Testis (tissue), 5 donors: ENCODE measurements at places on chromosomes 11 and 22. TPM values are rescaled to one million over a fixed set of nuclear protein-coding genes. Genes with fewer than 3 reads are reported as not detected.
A peak's percentile ranks its signal among the peaks of the same experiment; 100 is the strongest.

- H3K27ac ChIP-seq = no peak overlapping the region
- DNase-seq = peak; percentile 63
- no peak overlapping the region for H3K4me3 ChIP-seq
- no peaks in the 10 kb centered on the region for H3K36me3 ChIP-seq
Measured at GRCh38 chr11:120235024-120235628, 4.8 kb upstream of the POU2F3 start.

The ACCS gene
- 63.0 TPM for total RNA-seq

The ZC3H12C gene
- 16.9 TPM for total RNA-seq

The CRYBB2 gene
- 5.2 TPM for total RNA-seq

DNA sequence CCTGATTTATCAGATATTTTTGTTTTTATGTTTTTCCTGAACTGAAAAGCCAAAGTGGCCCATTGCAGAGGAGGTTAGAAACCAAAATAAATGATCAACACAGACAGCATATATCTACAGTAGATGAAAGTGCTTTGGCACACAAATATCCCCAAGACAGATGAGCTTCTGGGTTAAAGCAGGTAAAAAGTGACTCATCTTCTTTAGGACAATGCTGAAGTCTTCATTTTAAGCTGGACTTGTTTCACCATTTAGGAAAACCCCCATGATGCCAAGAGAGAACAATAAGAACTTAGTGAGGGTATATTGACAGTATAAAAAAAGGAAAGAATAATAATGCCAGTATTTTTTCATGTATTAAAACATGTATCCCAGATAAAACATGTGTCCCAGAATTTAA, 100.8 kb upstream of the OR9G4 start:
- no peak overlapping the region for H3K27ac ChIP-seq
- no peaks in the 10 kb centered on the region for H3K36me3 ChIP-seq
- H3K27me3 ChIP-seq = no peaks in the 10 kb centered on the region
- no peaks in the 10 kb centered on the region for H3K4me1 ChIP-seq

DNA sequence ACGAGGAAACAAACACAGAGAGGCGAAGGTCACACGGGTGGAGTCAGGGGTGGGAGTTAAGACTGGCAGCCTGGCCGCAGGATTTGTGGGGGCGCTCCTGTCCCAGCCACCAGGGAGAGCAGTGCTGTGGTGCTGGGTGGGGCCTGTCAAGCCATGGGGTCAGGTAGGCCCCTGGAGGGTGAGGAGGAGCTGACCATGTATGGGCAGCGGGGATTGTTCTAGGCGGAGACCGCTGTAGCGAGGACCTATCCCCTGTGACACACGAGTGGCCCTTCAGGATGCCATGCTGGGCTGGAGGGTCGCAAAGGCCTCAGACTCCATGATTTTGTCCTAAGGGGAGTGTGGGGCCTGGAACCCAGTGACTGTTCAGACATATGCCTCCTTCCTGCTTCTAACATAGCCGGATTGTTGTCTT, 1.6 kb upstream of the RPS19BP1 start:
- no peaks in the 10 kb centered on the region for H3K27me3 ChIP-seq
- H3K27ac ChIP-seq = no peak overlapping the region
- peaks cover 20% of the 10 kb centered on the region for H3K4me1 ChIP-seq
- DNase-seq = no peak
- no peak overlapping the region for H3K4me3 ChIP-seq
- H3K36me3 ChIP-seq = no peaks in the 10 kb centered on the region

The C22orf31 gene
- 10.9 TPM for total RNA-seq

- no peak overlapping the region for H3K4me3 ChIP-seq
- no peaks in the 10 kb centered on the region for H3K36me3 ChIP-seq
- H3K27ac ChIP-seq = peak overlapping the region; percentile 98
- no peak for DNase-seq
Measured at GRCh38 chr22:46085828-46086576, 64.3 kb upstream of the PPARA start.

DNA sequence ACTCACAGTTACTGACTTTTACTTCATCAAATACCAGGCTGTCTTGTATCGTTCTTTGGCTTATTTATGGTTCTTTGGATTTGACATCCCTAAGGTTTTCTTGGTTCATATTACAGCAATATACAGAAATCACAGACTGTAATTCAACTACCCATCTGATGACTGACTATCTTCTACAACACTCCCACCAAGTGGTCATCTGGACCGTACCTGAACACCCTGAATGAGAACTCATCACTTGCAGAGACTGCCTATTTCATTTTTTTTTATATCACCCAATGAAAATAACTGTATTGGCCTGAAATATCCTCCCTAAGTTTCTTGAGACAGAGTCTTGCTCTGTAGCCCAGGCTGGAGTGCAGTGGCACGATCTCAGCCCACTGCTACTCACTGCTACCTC, 9.5 kb upstream of the UPB1 start:
- no peak for DNase-seq
- no peaks in the 10 kb centered on the region for H3K27me3 ChIP-seq
- H3K4me1 ChIP-seq = no peaks in the 10 kb centered on the region
- H3K4me3 ChIP-seq = no peak overlapping the region
- H3K36me3 ChIP-seq = no peaks in the 10 kb centered on the region
- no peak overlapping the region for H3K27ac ChIP-seq

- H3K36me3 ChIP-seq = no peaks in the 10 kb centered on the region
- no peaks in the 10 kb centered on the region for H3K27me3 ChIP-seq
- H3K27ac ChIP-seq = no peak within 1 kb of the TSS
- H3K4me3 ChIP-seq = no peak within 1 kb of the TSS
- DNase-seq = peak; percentile 17
Measured at GRCh38 chr11:6771926-6772893, at the start of gene OR2AG2. TSS of gene OR2AG2 (minus strand) at chr11:6771976. CDS start at chr11:6768957, 3,019 bp downstream.

The SEZ6L gene
- 1.4 TPM for total RNA-seq

The TRIM77 gene
- total RNA-seq = 0.19 TPM

DNA sequence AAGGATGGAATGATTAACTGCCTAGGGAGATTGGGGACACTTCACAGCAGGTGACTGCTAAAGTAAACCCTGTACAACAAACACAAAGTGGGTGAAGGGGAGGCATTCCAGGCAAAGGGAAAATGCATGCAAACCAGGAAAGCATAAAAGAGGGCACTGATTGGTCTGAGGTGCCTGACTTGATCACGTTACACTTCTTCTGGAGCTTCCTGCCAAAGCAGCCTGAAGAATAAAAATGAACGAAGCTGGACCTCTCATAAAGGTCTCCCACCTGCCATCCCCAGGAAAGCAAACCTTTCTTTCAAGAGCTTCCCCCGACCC, 46.7 kb upstream of the SCUBE2 start:
- DNase-seq = no peak
- no peaks in the 10 kb centered on the region for H3K27me3 ChIP-seq
- no peaks in the 10 kb centered on the region for H3K36me3 ChIP-seq

GRCh38 chr11:19673924-19674729, 38.5 kb upstream of the NAV2 start:
- H3K27ac ChIP-seq = peak overlapping the region; percentile 30
- H3K36me3 ChIP-seq = no peaks in the 10 kb centered on the region
- DNase-seq = peak; percentile 74
- no peak overlapping the region for H3K4me3 ChIP-seq
- no peaks in the 10 kb centered on the region for H3K27me3 ChIP-seq

GRCh38 chr11:68962527-68963250, 18.1 kb downstream of the MRGPRD start:
- DNase-seq = no peak
- no peaks in the 10 kb centered on the region for H3K36me3 ChIP-seq
- H3K27ac ChIP-seq = no peak overlapping the region
- no peaks in the 10 kb centered on the region for H3K4me1 ChIP-seq
- H3K4me3 ChIP-seq = no peak overlapping the region
- H3K27me3 ChIP-seq = no peaks in the 10 kb centered on the region

DNA sequence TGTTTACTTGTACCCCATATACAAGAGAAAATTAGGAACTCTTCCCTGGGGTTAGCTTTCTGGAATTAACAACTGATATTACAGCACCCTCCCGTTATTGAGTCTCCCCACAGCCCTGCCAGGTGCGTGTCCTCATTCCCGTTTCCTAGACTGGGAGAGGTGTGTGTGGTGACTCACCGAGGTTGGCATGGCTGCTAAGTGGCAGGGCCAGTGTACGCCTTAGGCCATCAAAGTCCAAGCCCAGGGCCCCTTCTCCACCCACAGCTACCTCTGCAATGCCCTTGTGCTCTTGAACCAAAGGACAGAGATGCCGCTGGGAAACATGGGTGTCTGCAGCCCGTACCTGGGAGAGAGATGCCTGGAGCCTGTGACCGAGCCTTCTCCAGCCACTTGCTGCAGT, 12.3 kb downstream of the IFT27 start:
- no peak overlapping the region for H3K27ac ChIP-seq
- no peaks in the 10 kb centered on the region for H3K4me1 ChIP-seq
- no peaks in the 10 kb centered on the region for H3K36me3 ChIP-seq
- no peak for DNase-seq

DNA sequence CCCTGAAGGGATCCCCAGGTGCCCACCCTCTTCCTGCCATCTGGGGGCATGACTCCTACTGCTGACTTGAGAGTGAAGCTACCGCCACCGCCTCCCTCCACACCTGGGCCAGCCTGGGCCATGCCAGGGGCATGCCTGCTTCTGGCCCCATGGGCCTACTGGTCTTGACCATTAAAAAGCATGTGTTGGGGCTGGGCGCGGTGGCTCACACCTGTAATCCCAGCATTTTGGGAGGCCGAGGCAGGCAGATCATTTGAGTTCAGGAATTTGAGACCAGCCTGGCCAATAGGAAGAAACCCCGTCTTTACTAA, 37.7 kb upstream of the CCDC188 start:
- no peak for DNase-seq
- no peak overlapping the region for H3K4me3 ChIP-seq
- H3K36me3 ChIP-seq = no peaks in the 10 kb centered on the region
- no peaks in the 10 kb centered on the region for H3K4me1 ChIP-seq

DNA sequence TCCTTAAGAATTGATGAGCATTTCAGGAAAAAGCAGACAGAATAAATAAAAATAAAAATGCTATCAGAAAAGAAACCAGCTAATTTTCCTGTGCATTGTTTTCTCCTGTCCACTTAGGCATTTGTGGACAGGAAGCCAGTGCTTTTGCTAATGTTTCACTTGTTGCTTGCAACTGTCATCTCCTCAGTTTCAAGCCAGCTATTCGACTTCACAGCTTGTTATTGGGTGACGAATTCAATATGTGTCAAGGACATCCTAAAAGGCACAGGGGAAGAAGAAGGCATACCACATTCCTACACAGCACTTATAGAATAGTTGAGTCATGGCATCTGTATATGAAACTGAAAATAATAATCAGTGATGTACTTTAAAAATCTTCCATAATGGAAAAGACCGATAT, 530.6 kb upstream of the KIRREL3 start:
- no peak for DNase-seq
- no peak overlapping the region for H3K4me3 ChIP-seq
- H3K4me1 ChIP-seq = no peaks in the 10 kb centered on the region
- no peak overlapping the region for H3K27ac ChIP-seq

GRCh38 chr11:13215149-13215548, 62.4 kb upstream of the BMAL1 start:
- no peak overlapping the region for H3K4me3 ChIP-seq
- DNase-seq = no peak
- peaks cover 15% of the 10 kb centered on the region for H3K4me1 ChIP-seq
- H3K27ac ChIP-seq = no peak overlapping the region

The KRTAP5-2 gene
- not detected for total RNA-seq

The DCDC1 gene
- 12.3 TPM for total RNA-seq

- no peaks in the 10 kb centered on the region for H3K36me3 ChIP-seq
- DNase-seq = no peak
- H3K27ac ChIP-seq = no peak overlapping the region
Measured at GRCh38 chr11:68533945-68534344, 73.4 kb downstream of the PPP6R3 start.

- DNase-seq = no peak
- no peaks in the 10 kb centered on the region for H3K4me1 ChIP-seq
- H3K27me3 ChIP-seq = no peaks in the 10 kb centered on the region
- H3K27ac ChIP-seq = no peak overlapping the region
Measured at GRCh38 chr11:102900346-102900745, 25.6 kb upstream of the MMP12 start.

GRCh38 chr11:113574171-113574570, 99.0 kb upstream of the DRD2 start:
- no peak overlapping the region for H3K27ac ChIP-seq
- H3K4me3 ChIP-seq = no peak overlapping the region
- no peaks in the 10 kb centered on the region for H3K4me1 ChIP-seq
- no peaks in the 10 kb centered on the region for H3K27me3 ChIP-seq

GRCh38 chr11:74011360-74012073, 2.6 kb upstream of the UCP3 start:
- H3K4me3 ChIP-seq = no peak overlapping the region
- no peak for DNase-seq
- no peak overlapping the region for H3K27ac ChIP-seq
- H3K4me1 ChIP-seq = no peaks in the 10 kb centered on the region
- H3K36me3 ChIP-seq = no peaks in the 10 kb centered on the region

DNA sequence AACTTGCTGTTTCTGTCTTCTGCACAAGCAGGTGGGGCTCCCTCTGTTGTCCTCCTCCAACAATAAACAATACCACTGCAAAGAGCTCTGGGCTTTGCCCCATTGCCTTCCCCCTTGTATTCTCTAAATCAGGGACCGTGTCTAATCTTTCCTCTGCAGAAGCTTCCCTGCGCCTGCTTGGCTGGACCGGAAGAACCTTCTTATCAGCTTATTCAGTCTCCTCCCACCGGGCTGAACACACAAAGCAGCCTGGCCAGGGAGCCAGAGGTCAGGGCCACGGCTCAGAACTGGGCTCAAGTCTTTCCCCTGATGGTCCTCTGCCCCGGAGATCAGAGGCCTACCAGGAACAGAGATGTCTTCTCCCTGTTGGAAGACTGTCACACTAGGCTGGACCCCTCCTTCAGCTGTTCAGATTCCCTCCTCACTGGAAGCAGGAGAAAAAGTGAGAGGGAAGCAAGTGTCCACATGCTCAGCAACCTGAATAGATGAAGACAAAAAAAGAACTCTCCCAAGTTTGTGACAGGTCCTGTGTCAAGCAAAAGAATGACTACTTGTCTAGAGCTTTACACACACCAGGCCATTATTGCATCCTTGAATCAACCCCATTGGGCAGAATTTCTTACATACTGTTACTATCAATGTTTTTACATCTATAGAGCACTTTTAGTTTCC, 63.7 kb downstream of the RAB30 start:
- H3K36me3 ChIP-seq = no peaks in the 10 kb centered on the region
- DNase-seq = peak; percentile 85
- H3K4me3 ChIP-seq = no peak overlapping the region
- H3K4me1 ChIP-seq = peaks cover 33% of the 10 kb centered on the region
- H3K27ac ChIP-seq = peak overlapping the region; percentile 26
- no peaks in the 10 kb centered on the region for H3K27me3 ChIP-seq

The NEU3 gene
- total RNA-seq = 41.5 TPM

- H3K4me3 ChIP-seq = no peak overlapping the region
- H3K36me3 ChIP-seq = no peaks in the 10 kb centered on the region
- H3K4me1 ChIP-seq = peaks cover 17% of the 10 kb centered on the region
- H3K27ac ChIP-seq = peak overlapping the region; percentile 68
- no peak for DNase-seq
- H3K27me3 ChIP-seq = no peaks in the 10 kb centered on the region
Measured at GRCh38 chr22:37186228-37186996, 1.6 kb downstream of the C1QTNF6 start.

- no peaks in the 10 kb centered on the region for H3K27me3 ChIP-seq
- no peak overlapping the region for H3K27ac ChIP-seq
- no peak overlapping the region for H3K4me3 ChIP-seq
- no peak for DNase-seq
Measured at GRCh38 chr22:48100685-48101417, 1338.4 kb downstream of the TBC1D22A start.

The C11orf52 gene
- 1.4 TPM for total RNA-seq
